ENCODE measurements at places on chromosomes 3 and 15.

DNA sequence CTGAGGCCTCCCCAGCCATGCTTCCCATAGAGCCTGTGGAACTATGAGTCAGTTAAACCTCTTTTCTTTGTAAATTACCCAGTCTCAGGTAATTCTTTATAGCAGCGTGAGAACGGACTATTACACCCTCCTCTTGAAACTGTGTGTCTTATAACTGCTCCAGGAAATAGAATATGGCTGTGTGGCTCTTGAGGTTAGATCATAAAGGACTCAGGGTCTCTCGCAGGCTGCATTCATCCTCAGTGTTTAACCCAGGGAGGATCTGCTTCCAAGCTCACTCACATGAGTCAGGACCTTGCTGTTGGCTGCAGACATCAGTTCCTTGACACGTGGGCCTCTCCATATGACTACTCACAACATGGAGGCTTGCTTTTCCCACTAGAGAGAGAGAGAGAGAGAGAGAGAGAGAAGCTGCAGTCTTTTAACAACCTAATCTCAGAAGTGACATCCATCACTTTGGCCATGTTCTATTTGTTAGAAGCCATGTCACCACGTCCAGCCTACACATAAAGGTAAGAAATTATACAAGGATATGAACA is 114.3 kb upstream of the UBE2E1 start:
- no peak for DNase-seq

DNA sequence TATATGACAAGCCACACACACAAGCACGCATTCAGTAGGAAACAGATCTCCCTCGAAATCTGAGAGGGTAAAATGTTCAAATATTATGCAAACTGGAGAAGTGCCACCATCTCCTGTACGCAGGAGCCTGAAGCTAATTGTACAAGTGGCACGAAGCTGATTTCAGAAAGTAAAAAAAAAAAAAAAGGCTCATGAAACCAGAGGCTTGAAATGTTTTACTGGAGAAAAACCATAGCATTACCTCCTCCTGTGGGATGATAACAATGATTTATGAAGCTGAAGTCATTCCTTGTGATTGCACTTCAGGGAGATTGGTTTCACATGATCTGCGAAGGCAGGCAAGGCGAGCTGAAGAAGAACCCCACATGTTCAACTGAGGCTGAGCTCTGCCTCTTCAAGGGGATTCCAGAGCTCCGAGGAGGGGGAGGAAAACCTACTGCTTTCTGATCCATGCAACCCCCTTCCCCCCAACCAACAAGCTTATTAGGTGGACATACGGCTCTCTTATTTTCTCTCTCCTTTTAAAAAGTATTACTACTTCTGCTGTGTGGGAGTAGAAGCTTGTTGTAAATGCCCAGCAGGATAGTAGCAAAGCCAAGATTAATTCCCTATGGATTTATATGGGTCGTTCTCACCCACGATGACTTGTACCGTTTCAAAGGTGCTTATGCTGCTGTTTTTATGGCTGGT is 101.1 kb downstream of the GREM1 start:
- DNase-seq, result no peak

DNA sequence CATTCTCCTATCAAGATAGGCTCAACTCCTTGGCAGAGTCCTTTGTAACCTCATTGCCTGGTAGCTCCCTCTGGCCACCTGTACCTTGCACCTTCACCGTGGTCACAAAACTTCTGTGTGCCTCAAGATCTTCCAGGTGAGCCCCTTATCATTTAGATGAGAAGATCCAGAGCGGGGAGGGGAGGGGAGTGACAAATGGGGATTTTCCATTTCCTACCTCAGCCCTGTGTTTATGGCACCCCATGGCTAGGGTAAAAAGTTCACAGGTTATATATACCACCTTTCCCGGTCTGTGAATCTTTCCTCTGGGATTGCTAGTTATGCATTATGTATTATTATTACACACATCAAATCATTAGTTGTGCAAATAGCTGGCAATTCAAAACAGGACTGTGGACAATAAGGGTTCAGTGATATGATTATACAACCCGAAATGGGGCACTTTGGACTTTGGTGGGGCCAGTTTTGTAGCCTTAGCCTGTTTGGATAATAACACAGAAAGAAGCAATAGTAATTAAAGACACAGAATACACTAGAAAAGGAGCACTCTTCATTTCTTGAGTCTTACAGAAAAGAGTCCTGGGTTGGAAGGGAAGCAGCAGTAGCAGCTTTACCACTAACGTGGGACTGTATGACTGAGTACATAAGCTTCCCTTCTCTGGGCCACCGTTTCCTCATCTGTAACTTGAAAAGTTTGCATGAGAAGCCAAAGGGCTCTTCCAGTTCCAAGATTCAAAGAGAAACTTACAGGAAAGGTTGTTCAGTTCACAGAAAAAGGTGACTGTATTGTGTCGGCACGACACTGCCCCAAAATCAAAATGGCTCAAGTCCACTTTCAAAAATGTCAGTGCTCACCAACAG is 7.1 kb downstream of the TLE3 start:
- no peak for DNase-seq

GRCh38 chr15:76140074-76140464 is 80.3 kb downstream of the TMEM266 start:
- DNase-seq, result peak; percentile 41

- no peak for DNase-seq
Measured at GRCh38 chr3:30418443-30418842, 188.0 kb upstream of the TGFBR2 start.

GRCh38 chr3:169678122-169678521 is 14.6 kb upstream of the MECOM start:
- no peak for DNase-seq
